ENCODE measurements at places on chromosomes 5 and 9. TPM values are rescaled to one million over a fixed set of nuclear protein-coding genes. Genes with fewer than 3 reads are reported as not detected.
A peak's percentile ranks its signal among the peaks of the same experiment; 100 is the strongest.

DNA sequence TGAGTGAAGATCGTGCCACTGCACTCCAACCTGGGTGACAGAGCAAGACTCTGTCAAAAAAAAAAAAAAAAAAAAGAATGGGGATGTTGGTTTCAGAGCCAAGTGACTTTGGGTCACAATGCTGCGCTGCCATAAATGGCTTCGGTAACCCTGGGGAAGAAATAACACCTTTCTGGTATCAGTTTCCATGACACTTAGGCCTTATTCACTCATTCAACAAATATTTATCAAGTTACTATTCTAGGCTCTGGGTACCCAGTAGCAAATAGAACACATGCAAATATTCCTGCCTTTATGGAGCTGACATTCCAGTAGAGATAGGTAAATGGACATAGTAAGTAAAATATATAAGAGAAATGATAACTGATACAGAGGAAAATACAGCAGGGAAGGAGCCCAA, 454.2 kb downstream of the PDE4D start:
- H3K27me3 ChIP-seq, result peaks cover 10% of the 10 kb centered on the region
- no peak overlapping the region for H3K27ac ChIP-seq
- H3K4me1 ChIP-seq, result no peaks in the 10 kb centered on the region
- H3K36me3 ChIP-seq, result no peaks in the 10 kb centered on the region
- H3K4me3 ChIP-seq, result no peak overlapping the region

DNA sequence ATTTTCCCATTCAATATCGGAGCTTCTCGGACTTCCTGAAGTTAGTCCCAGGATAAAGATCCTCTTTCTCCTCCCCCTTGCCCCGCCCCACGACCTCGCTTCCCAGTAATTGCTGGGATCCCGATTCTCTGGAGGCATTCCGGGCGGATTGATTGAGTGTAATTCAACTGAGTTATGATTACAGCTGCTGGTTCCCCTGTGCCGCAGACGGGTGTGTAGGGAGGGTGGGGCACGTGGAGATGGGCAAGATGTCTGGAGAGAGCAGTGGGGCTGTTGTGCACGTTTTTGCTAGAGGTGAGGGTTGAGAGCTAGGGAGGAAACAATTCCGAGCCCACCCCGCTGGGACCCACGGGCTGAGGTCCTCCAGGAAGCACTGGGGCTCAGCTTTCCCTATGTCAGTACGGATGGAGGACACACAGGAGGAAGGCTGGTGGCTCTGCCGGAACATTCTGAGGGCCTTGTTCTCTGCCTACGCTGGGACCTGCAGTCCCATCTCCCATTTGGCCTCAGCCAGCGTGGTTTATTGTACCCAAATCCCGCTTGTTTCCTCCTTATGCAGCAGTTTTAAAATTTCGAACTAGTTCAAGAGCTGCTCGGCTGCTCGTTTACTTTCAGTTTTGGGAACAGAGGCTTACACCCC, 2.4 kb upstream of the DMRT2 start:
- H3K36me3 ChIP-seq, result no peaks in the 10 kb centered on the region
- peaks cover 69% of the 10 kb centered on the region for H3K4me1 ChIP-seq
- peak; percentile 28 for DNase-seq
- H3K27ac ChIP-seq, result no peak overlapping the region

DNA sequence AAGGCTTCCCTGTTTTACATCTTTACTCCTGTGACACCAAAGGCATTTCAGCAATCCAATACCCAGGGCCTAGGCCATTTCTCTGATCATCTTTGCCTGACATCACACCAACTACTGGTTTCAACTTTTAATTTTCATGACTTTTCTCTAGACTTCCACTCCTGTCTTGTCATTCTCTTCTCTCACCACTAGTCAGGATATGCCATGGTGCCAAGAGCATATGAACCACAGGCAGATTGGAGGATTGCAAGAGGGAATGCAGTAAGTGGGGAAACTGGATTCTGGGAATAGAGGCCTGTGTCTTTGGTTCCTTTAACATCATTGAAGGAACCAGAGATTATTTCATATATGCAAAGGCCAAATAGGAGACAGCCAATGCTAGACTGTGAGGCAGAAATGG, 69.3 kb downstream of the ANKRD31 start:
- H3K27me3 ChIP-seq, result no peaks in the 10 kb centered on the region
- no peak overlapping the region for H3K27ac ChIP-seq
- no peak for DNase-seq
- H3K4me3 ChIP-seq, result no peak overlapping the region

- DNase-seq, result no peak
- peaks cover 11% of the 10 kb centered on the region for H3K4me1 ChIP-seq
- no peak overlapping the region for H3K27ac ChIP-seq
These were observed 45.3 kb upstream of the FOXE1 start for GRCh38 chr9:97807681-97808080.

DNA sequence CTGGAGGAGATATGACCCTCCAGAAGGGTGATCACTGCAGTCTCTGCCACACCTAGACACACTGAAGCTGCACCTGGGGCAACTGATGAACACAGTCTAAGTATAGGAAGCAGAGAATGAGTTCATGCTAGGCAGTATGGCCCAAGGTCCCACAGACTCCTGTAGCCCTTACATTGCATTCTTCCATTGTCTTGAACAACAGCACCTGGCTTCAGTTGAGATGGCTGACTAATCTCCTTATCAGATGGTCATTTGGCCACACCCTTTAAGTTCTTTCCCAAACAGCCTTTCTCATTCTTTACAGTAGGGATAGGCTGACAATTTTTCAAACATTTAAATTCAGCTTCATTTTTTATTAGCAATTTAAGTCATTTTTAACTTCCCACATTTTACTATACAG, 23.1 kb downstream of the CENPK start:
- no peaks in the 10 kb centered on the region for H3K4me1 ChIP-seq
- H3K27ac ChIP-seq, result no peak overlapping the region
- H3K36me3 ChIP-seq, result peaks cover 54% of the 10 kb centered on the region
- DNase-seq, result no peak
- no peak overlapping the region for H3K4me3 ChIP-seq

DNA sequence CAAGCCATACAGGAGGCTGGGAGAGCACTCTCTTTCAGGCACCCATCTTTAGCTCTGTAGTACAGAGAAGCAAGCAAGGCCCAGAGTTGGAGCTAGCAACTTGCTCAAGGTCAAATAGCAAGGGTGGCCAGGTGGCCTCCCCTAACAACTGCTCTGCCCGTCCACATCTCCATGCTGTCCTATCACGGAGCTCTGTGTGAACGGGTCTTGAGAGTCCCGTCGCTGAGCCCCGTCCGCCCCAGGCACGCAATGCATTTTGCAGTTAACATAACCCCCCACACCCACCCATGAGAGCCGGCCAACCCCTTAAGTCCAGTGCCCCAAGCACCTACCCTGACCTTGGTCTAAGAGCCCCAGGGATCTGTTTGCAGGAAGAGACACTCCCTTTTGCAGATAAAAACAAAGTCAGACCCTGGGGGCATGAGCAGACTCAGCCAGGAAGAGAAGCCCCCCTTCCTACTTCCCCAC, 1.5 kb downstream of the RNF44 start:
- peak overlapping the region; percentile 93 for H3K27ac ChIP-seq
- peak overlapping the region; percentile 87 for H3K4me3 ChIP-seq
- peaks cover 20% of the 10 kb centered on the region for H3K36me3 ChIP-seq
- no peak for DNase-seq

GRCh38 chr5:71976449-71976848, 130.8 kb upstream of the MAP1B start:
- no peak for DNase-seq

- no peaks in the 10 kb centered on the region for H3K36me3 ChIP-seq
- peaks cover 4% of the 10 kb centered on the region for H3K27me3 ChIP-seq
- no peak overlapping the region for H3K4me3 ChIP-seq
- H3K27ac ChIP-seq, result no peak overlapping the region
- peak; percentile 20 for DNase-seq
These were observed 49.2 kb upstream of the PPP1R2B start for GRCh38 chr5:156800929-156801328.

The EFNA5 gene
- not detected for total RNA-seq

The PKD2L2 gene
- total RNA-seq, result not detected

Data from activated naive CD4-positive, alpha-beta T cell treated with anti-CD3 and anti-CD28 coated beads for 36 hours (primary cell).